ENCODE measurements at places on chromosomes 6 and 20. TPM values are rescaled to one million over a fixed set of nuclear protein-coding genes. Genes with fewer than 3 reads are reported as not detected.

Gene ADAM33
- not detected for total RNA-seq

GRCh38 chr6:45156075-45156474 is 172.1 kb upstream of the RUNX2 start:
- H3K27ac ChIP-seq = no peak overlapping the region
- H3K27me3 ChIP-seq = no peaks in the 10 kb centered on the region
- no peak for DNase-seq
- H3K36me3 ChIP-seq = no peaks in the 10 kb centered on the region
- H3K4me3 ChIP-seq = no peak overlapping the region

GRCh38 chr6:53539561-53539960 is 5.3 kb downstream of the GCLC start:
- H3K27me3 ChIP-seq = no peaks in the 10 kb centered on the region
- H3K27ac ChIP-seq = no peak overlapping the region
- peaks cover 9% of the 10 kb centered on the region for H3K36me3 ChIP-seq
- H3K4me1 ChIP-seq = peaks cover 39% of the 10 kb centered on the region
- H3K4me3 ChIP-seq = no peak overlapping the region
- no peak for DNase-seq

GRCh38 chr20:51162015-51162414 is 139.1 kb upstream of the KCNG1 start:
- DNase-seq = no peak
- H3K4me3 ChIP-seq = no peak overlapping the region
- H3K36me3 ChIP-seq = no peaks in the 10 kb centered on the region

GRCh38 chr6:11654876-11655275 is 117.3 kb downstream of the TMEM170B start:
- no peaks in the 10 kb centered on the region for H3K4me1 ChIP-seq
- H3K4me3 ChIP-seq = no peak overlapping the region
- H3K36me3 ChIP-seq = no peaks in the 10 kb centered on the region
- DNase-seq = no peak
- H3K27me3 ChIP-seq = peaks cover 7% of the 10 kb centered on the region

- no peak for DNase-seq
- H3K36me3 ChIP-seq = no peaks in the 10 kb centered on the region
- no peak overlapping the region for H3K27ac ChIP-seq
- no peak overlapping the region for H3K4me3 ChIP-seq
- no peaks in the 10 kb centered on the region for H3K27me3 ChIP-seq
- no peaks in the 10 kb centered on the region for H3K4me1 ChIP-seq
These were observed 894.7 kb downstream of the C6orf118 start for GRCh38 chr6:164414695-164415094.
